Muscle of arm (tissue), 14 donors: ENCODE measurements at places on chromosomes 5 and 9. TPM values are rescaled to one million over a fixed set of nuclear protein-coding genes. Genes with fewer than 3 reads are reported as not detected.

HRCT1 gene
- 1.8 TPM for polyA plus RNA-seq

FGF10 gene
- 6.3 TPM for polyA plus RNA-seq

TUSC1 gene
- polyA plus RNA-seq: 14.1 TPM

HAVCR1 gene
- polyA plus RNA-seq: 0.36 TPM

AUH gene
- 16.7 TPM for polyA plus RNA-seq

ARL15 gene
- 29.3 TPM for polyA plus RNA-seq
